Large intestine (tissue), 12 donors: ENCODE measurements at places on chromosomes 7 and 10.

GRCh38 chr10:70648427-70648826, 23.9 kb upstream of the ADAMTS14 start:
- peak; percentile 37 for DNase-seq

GRCh38 chr10:85900487-85900886, 466.1 kb downstream of the GRID1 start:
- no peak for DNase-seq

- peak; percentile 16 for DNase-seq
Measured at GRCh38 chr7:128672927-128673517, 930 bp downstream of the GARIN1A start.

DNA sequence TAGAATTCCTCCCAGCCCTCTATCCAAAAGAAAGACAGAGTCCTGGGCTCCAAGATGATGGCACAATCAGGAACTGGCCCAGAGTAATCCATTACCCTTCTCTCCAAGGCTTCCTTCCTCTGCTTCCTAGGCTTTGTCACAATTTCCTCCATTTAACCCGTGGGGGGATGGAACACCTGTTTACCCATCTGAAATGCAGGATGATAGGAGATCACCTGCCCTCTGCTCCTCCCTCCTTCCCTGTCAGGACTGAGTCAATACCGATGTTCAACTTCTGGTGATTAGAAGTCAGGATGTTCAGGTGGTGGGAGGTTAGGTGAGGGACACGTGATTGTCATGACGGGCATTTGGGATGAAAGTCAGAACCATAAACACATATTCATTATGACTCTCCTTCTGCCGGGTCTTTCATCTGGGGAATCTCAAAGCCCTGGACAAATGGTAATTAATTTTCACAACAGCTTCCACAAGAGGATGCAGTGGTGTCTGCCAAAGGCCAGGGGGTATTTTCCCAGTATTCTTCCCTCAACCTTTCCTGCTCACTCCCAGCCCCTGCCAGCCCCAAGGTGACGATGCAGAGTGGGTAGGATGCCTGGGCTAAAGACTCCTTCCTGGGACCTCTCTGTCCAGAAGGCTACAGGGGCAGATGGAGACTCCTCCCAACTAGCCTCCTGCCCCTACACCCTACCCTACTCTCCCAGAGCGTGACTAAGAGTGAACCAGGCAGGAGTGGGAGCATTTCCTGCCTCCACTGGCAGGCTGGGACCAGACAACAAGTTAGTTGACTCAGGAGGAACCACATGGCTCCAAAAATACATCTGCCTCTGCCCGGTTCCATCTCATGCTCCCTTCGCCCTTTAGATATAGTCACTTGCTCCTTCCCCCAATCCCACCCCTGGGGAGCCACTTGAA, 27.9 kb downstream of the DUSP5 start:
- peak; percentile 45 for DNase-seq

DNA sequence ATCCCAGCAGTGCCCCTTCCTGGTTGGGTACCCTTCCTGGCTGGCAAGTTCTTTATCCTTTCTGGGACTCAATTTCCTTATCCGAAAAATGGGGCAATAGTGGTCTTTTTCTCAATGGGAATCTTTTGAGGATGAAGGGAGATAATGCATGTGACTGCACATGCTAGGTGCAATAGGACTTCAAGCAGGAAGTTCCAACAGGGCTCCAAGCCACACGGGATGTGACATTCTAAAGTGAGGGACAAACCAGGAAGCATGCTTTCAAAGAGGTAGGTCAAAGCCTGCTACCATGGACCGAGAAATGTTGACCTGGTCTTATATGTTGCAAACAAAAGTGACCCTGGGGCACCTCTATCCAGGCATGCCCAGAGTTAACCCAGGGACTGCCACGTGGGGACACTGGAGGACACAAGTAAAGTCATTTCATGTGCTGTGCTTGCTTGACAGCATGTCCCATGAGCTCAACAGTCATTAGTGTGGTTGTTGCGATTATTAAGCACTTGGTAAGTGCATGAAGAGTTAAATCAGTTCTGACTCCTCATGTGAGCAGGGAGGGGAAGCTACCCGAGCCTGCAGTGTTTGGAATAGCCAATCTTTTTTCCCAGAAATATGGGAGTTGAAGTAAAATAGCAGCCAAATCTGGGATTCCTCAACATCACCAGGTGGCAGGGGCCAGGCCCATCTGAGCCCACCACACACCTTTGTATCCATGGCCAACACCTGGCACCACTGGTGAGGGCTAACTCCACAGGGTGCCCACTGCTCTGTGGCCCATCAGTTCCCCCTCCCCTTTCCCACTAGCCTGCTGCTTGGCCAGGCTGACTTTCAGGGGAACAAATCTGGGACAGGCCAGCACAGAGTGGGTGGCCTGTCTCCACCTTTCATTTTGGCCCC, 5.7 kb downstream of the ARHGAP22 start:
- DNase-seq: no peak

GRCh38 chr10:61785473-61786105, 115.9 kb upstream of the ARID5B start:
- no peak for DNase-seq

DNA sequence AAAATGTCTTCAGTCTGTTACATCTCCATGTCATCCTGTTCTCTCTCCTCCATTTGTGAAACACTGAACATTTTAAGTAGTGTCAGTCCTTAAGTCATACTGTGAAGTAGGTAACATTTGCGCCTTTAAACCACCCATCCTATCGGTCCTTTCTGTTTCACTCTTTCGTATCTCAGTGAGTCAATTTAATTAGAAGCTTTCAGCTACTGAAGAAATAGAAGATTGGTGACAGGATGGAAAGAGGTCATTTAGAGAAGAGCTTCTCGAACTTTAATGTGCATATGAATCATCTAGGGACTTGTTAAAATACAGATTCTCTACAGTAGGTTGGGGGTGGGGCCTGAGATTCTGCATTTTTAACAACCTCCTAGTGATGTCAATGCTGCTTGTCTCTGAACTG, 113.4 kb downstream of the SRI start:
- DNase-seq: no peak

- DNase-seq: peak; percentile 92
Measured at GRCh38 chr7:901388-902154, 25.2 kb downstream of the GET4 start.

DNA sequence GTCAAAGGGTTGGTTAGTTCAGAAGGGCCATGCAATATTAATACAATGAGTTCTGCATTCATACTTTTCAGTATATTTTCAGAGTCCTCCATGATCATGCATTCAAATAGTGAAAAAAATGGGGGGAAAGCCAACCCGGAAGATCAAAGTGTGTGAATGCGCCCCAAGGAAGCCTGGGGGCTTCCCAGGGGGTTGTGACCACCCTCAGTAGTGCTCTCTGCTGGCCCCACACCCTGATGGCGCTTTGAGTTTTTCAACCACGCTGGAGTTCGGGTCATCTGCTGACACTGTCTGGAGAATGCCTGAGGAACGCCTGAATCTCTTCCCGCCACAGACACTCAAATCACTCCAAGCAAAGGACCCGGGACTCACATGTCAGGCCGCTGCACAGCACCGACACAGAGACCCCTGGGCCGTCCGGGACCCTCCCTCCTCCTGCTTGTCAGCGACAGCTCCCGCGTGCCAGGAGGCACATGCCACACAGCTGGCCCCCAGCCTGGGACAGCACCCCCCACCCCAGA, 1.0 kb downstream of the TNS3 start:
- DNase-seq: peak; percentile 53

DNA sequence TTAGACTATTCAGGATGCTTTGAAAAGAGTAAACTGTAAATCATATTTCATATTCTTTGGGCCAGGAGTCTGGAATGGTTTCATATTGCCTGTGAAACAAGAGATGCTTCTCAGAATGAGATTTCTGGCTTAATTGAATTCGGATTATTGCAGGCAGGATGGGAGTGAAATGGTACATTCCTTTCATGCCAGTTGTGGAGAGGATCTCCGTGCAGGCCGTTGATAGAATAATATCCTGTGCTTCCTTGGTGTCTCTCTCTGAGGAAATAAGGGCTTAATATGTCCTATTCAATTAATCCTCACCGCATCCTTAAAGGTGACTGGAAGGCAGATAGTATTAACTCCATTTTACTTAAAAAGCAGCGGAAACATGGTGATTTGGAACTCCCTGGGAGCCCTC, 56.6 kb downstream of the CUX1 start:
- DNase-seq: no peak

GRCh38 chr10:110864662-110865140, 7.0 kb upstream of the PDCD4 start:
- DNase-seq: no peak

GRCh38 chr10:101379663-101380352, 25.8 kb downstream of the BTRC start:
- no peak for DNase-seq

- DNase-seq: no peak
Measured at GRCh38 chr7:15508258-15508657, 53.6 kb downstream of the AGMO start.

DNA sequence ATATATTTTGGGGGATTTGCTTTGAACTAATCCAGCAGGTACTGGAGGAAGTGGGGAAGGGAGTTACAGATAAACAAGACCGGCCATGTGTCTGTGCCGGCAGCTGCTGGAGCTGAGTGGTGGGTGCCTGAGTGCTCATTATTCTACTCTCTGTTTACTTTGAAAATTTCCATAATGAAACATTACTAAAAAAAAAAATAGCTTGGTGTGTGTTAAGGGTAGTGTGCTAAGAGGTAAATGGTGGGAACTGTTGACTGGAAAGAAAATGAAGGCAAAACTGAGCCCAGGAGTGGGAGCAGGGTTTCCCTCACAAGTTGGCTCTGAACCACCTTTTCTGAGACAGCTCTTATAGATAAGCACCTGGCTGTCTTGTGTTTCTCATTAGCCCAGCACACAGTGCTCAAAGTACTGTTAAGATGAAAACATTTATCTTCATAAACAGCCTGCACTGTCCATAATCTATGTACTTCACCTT, 50.6 kb downstream of the PARD3 start:
- no peak for DNase-seq

DNA sequence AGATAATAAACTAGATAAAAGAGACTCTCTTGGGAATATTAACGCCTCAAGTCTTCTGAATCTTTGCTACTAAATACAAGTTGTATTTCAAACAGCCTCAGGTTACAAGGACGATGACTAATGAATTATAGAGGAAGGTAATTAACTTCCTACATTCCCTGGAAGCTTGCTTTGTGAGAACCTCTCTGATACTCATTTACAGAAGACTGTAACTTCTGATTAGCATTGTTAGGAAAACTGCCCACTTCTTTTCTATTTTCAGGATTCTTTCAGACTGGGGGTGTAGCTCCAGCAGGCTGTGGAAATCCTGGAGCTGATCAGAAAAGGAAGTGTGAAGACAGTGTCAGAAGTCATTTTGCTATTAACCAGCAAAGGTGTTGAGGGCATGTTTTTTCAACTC, 316.7 kb upstream of the NPSR1 start:
- peak; percentile 1 for DNase-seq

DNA sequence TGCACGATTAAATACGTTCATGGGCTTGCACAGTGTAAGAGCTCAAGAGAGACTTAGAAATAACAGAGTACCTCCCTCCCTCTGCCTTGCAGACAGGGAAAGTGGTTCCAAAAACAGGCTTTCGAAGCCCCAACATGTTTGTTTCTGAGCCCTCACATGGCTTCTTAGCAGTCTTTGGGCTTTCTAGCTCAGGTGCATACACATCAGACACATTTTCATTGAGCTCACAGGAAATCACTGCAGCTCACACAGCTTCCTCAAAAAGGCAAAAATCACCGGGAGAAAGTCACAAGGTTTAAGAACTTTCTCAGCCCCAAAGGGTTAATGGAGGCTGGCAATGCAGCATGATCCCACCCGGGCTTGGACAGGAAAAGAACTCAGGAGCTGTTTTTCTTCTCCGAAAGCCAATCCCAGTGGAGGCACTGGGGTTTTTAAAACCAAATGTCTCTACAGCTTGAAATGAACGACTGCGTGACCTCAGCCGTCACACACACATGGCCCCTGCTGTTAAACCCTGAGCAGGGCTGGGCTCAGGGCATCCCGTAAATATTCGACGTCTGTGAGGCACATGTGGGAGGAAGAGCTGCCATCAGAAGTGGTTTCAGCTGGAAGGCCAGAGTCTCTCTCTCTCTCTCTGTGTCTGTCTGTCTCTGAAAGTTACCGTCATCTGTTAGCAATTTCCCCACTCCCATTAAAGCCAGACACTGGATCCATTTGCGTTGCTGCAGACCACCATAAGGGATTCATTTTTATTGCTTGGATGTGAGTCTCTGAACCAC, 69.7 kb downstream of the CALML3 start:
- no peak for DNase-seq

- no peak for DNase-seq
Measured at GRCh38 chr7:29272057-29272456, 77.5 kb downstream of the CHN2 start.

DNA sequence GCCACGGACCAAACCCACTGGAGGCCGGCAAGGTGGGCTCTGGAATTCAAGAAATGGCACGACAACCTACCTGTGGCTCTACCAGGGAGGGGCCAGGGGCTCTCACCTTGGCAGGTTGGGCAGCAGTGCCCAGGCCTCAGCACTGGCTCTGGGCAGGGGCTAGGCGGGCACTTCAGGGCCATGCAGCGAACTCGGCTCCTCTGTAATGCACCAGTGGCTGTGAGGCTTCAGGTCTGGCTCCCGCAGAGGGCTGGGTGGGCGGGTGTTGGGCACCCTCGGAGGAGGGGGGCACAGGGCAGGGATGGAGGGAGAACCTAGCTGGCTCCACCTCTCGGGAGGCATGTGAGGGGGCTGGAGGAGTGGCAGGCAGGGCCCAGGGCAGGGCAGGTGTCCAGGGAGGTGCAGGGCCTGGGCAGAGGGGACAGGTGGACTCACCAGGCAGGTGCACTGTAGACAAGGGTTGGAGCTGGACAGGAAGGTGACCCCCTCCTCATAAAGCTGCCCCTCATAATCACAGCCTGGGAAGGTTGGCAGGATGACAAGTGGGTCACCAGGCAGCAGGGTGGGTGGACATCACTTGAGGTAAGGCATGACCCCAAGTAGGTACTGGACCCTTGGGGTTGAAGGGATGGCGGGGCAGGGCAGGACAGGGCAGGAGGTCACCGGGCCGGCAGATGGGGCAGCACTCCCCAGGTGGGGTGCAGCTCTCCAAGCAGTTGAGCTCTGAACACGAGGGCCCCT, 6.7 kb downstream of the KCP start:
- DNase-seq: no peak

DNA sequence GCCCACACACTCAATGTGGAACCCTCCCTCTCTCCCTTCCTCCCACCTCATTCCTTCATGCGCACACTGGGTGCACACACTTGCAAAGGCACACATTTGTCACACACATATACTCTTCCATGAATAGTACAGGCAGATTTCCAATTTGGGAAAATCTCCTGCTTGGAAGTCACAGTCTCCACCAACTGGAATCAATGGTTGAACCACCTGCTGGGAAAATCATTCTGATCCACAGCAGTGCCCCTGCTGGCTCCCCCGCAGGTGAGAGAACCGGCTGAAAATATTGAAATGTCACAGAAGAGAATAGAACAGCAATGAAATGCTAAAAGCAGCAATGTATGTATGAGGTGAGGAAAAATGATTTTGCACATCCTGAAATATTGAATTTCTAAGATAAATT, 232.7 kb downstream of the ADAM12 start:
- DNase-seq: no peak
